IPS DF 19.7 (cell line): ENCODE measurements at places on chromosomes 2 and 18.

- no peak for DNase-seq
Observed at GRCh38 chr2:153417077-153417476, 61.5 kb downstream of the RPRM start.

- DNase-seq: no peak
Observed at GRCh38 chr18:80154293-80154692, 45.2 kb downstream of the ADNP2 start.

DNA sequence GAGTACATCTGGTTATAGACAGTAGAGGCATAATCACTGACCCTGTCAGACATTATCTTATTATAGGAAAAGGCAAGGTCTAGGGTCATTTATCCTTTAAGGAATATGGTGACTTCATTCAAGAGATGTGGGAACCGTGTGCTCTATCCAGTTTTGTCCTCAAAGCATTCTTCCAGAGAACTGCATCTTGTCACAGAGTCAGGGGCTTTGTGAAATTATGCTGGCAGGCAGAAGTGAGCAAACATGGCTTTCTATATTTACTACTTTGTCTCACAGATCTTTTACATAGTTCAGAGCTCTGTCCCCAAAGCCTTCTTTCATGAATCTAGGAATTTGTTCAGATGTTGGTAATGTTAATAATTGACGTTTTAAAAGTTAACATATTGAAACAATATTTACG is 177.4 kb downstream of the ASXL3 start:
- DNase-seq: no peak

DNA sequence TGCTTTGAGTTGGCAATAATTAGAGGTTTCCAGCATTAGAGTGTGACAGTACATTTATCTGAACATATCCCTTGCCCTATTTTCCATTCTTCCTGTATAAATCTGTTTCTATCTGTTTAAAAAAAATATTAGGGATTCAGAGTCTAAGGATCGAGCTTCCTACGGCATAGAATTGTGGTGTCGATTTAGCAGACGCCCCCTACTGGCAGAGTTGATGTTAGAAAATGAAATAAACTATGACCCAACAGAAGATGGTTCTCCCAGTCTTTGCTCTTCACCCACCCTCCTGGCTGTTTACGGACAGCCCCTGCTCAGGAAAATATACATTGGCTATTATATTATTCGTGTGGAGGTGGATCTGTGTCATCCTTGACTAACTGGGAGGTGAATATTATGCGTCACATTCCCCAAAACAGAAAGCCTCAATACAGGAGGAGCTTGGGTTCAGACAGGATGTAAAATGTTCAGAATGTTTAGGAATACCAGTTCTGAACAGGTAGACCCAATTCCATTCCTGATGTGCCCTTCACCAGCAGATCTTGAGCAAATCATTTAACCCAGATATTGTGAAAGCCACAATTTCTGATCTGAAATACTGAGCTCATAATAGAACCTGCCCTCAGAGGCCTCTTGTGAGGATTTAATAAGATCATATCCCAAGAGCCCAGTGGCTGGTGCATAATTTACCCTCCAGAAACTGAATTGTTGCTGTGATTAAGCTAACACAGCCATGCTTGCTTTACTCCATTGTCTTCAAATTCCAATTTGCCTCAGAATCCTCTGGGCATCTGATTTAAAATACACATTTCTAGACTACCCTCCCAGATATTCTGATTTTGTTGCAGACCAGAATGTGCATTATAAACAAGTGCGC is 10.8 kb upstream of the ERMN start:
- DNase-seq: no peak

DNA sequence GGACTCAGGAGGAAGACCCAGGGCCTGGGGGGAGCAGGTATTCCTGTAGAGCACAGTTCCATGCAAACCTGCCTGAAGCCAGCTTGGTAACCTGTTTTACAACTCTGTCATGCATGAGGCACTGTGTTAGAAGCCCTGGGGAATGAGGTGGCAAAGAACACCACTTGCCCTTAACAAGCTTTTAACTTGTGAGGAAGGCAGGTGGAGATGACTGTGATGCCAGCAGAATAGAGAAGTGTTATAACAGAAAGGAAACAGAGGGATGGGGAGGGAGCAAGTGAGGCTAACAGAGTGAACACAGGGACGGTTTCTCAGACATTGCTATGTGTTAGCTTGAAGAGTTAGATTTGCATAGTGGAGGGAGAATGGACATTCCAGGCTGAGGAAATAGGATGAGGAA is 11.5 kb upstream of the IL1A start:
- DNase-seq: no peak

GRCh38 chr18:10239991-10240634 is 214.3 kb upstream of the APCDD1 start:
- no peak for DNase-seq

- no peak for DNase-seq
Observed at GRCh38 chr2:101883860-101884259, 107.9 kb upstream of the IL1R2 start.

GRCh38 chr2:219252900-219253752 is at the start of gene TUBA4B:
Gene TUBA4B, plus strand, starts transcription at chr2:219253243. Its CDS starts 165 bp downstream, at chr2:219253408.
- DNase-seq: no peak

DNA sequence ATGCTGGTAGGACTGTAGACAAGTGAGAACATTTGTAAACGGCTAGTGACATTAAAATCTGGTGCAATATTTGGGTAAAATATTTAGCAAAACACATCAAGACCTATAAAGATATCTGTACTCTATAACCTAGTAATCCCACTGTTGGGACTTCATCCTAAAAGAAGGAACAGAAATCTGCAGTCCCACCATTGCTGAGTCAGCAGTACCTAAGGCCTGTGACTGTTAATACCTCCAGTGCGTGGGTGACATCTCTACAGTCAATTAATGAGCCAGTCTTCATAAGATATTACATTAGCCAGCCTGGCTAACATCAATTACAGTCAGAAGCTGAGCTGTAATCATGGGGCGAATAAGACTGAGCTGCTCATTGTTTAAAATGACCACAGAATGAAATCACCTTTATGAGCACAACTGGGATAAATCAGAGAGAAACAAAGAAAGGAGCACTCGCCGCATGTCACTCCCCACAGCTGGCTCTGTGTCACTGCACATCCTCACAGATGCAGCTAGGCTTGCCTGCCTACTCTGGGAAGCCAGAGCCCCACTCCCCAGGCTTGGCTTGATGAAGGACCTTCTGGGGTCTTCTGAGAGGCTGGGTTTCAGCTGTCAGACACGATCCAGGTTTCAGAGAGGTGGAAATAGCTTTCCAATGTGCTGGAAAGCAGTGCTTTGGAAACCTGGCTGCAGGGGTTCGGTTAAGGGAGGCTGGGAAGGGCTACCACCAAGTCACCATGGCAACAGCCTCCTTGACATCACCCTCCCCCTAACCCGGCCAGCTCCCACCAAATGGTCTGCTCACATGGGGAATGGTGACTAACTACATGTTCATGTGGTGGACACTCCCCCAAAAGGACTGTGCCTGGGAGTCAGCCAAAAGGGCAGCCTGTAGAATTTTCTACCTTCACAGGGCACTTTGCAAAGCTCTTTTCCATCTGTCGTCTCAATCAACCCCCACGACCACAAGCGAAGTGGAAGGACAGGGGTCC is 145.0 kb downstream of the ZBTB7C start:
- DNase-seq: no peak

DNA sequence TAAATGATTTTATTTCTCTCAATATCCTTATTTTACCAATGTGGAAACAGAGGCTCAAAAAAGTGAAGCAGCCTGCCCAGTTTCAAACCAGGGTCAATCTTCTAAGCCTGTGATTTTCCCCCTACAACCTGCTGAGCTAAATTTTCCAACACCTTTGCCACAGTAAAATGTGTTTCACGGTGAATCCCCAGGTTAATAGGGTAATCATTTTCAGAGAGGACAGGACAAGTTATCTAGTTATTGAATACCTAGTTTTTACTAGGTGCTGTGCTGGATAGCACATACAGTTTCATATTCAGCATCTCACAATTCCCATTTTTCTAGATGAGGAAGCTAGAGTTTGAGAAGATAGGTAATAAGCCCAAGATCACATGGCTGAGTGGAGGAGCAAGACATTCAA is 236.6 kb downstream of the PTH2R start:
- no peak for DNase-seq

- DNase-seq: no peak
Observed at GRCh38 chr18:10432781-10433180, 21.7 kb upstream of the APCDD1 start.

GRCh38 chr2:95007822-95008221 is 17.7 kb upstream of the MAL start:
- no peak for DNase-seq

DNA sequence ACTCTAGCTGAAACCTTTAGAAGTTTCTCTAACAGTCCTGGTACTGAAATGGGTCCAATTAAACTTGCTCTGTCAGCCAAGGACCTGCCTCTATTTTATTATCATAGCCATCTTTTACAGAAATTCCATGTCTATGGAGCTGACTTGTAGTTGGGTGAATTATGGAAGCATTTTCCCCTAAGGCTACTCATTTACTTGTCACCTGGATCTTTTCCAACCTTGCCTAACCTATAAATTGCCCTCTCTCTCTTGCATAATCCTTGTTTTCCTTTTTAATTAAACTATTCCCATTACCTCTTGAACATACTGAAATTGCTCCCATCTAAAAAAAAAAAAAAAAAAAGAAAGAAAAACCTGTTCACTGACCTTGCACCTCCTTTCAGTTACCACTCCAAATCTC is 74.6 kb upstream of the DOK6 start:
- no peak for DNase-seq

- no peak for DNase-seq
Observed at GRCh38 chr2:208573569-208573968, 167.0 kb downstream of the PTH2R start.

DNA sequence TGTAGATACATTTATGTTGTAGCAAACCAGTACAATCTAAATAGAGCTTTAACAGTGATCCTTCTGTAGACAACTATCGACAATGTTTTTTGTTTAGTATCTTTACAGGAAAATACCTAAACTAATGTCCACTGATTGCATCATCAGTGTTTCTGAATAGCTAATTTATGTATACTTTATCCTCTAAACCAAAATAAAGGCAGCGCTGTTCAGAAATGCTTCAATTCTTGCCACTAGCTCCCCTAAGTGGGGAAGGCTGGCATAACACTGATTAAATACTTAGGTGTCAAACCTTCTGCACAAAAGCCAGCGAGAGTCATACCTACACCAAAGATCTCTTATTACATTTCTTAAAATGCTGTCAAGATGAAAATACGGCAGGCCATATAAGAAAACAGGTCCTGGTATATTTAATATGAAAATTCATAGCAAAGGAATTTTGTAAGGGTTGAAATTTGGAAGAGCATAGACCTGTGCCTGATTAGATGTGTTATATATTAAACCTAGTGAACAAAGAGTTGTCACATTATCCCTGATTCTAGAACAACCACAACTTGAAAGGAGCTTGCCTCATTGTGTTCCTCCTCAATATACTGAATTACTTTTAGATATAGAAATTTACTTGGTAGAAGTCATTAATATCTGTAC is 1693.4 kb upstream of the SLC39A10 start:
- no peak for DNase-seq

- no peak for DNase-seq
Observed at GRCh38 chr2:37350034-37350433, 5.6 kb downstream of the QPCT start.

DNA sequence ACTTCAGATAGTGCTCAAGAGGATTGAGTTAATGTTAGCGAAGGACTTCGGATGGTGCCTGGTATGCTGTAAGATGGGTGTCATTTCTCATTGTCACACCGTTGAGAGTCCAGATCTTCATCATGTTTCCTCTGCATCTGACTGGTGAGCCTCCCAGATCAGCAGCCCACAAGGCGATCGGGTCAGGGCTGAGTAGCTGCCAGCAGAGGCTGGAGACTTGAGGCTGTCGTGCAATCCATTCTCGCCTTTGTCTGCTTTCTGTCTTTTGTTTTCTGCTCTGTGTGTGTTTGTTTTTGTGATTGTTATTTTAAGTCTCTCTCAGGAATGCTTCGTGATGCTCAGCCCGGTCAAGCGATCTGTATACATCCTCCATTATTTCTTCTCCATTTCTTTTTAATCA is 95.8 kb downstream of the TGOLN2 start:
- DNase-seq: no peak

DNA sequence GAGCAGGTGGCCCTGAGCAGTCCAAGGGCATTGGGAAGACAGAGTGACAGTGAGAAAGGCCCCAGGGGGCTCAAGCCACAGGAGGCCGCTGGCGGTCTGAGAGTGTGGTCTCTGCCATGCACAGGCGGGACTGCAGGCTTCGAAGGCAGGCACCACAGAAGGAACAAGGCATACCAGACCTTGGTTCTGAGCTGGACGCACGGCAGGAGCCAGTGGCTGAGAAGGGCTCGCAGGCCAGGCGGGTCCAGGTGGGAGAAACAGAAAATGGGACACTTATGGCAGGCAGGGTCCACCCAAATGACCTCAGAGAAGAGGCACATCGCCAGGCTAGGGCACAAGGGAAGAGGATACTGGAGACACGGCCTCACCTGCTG is 14.9 kb downstream of the HJURP start:
- DNase-seq: no peak

- DNase-seq: peak; percentile 25
Observed at GRCh38 chr2:206392118-206392517, 51.2 kb upstream of the ADAM23 start.
